Jurkat, Clone E6-1 (cell line): ENCODE measurements at places on chromosomes 2 and 18.

DNA sequence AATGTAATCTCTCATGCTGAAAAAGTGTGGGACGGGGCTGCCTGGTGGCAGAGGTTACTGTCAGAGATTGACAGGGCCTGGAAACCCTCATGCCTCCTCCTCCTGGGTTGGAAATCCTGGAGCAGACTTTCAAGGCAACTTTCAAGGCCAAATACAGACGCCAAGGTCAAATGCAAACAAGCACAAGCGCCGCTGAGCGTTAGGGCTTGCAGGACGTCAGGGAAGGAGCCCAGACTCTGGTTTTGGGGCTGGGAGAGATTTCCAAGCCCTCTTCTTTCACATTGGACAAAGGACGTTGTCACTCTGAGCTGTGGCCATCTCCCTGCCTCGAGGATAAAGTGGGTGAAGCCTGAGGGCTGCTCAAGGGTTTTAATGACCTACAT is 120.1 kb downstream of the TWIST2 start:
- DNase-seq, result no peak

GRCh38 chr18:40911041-40911440 is 1044.0 kb upstream of the PIK3C3 start:
- no peak for DNase-seq

- DNase-seq, result no peak
These were observed 15.7 kb downstream of the NDUFV2 start for GRCh38 chr18:9117980-9118841.

- no peak for DNase-seq
These were observed 48.1 kb downstream of the RNF152 start for GRCh38 chr18:61844726-61845125.

DNA sequence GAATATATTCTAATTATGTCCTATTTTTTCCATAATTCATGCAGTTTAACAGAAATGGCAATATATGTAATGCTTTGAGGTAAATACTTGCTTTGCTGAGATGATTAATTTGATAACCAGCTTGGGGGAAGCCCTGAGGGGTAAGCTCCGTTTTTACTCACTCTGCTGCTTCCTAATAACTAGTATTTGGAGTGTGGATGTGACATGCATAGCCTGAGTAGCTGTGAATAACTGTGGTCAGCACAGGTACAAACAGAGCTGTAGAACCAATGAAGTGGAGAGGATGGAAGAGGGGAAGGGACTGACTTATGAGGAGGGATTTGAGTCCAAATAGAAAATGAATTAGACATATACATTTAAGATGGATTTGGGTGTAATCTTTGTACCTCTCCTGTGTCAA is 1495.5 kb upstream of the DDX18 start:
- no peak for DNase-seq
